ENCODE measurements at places on chromosomes 13 and 19. TPM values are rescaled to one million over a fixed set of nuclear protein-coding genes. Genes with fewer than 3 reads are reported as not detected.

The FCHO1 gene
- total RNA-seq = 0.24 TPM

The SLC7A10 gene
- total RNA-seq = 0.32 TPM

The CADM4 gene
- total RNA-seq = 9.7 TPM

The CEACAM4 gene
- total RNA-seq = 0.32 TPM

The ZNF560 gene
- total RNA-seq = not detected

The MUC16 gene
- 0.05 TPM for total RNA-seq

The PSMD8 gene
- 280 TPM for total RNA-seq

The ZNF571 gene
- 3.8 TPM for total RNA-seq

The ICAM5 gene
- total RNA-seq = 0.38 TPM

The JAK3 gene
- 1.9 TPM for total RNA-seq

Data from Right ventricle myocardium inferior (tissue), 1 donor.